AG09319 (cell line): ENCODE measurements at places on chromosomes 5 and 9.

GRCh38 chr5:168603746-168604145, 24.6 kb upstream of the PANK3 start:
- no peak for DNase-seq

DNA sequence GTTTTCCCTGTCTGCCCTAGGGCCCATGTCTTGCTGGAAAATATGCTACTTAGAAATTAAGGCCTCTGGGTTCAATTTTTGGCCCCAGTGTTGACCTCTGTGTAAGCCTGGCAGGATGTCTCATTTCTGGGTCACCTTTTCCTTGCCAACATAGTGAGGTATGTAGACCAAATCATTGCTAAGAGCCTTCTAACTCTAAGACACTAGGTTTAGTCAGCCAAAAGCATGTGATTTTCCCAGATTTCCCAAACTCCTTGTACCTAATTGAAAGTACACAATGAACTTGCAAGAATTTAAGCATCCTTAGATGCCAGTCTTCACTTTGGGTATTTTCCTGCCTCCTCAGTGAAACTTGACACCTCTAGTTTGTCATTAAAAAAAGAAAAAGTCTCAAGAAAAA, 77.0 kb downstream of the GALNT10 start:
- no peak for DNase-seq

- DNase-seq = no peak
These were observed 9.1 kb downstream of the CHMP5 start for GRCh38 chr9:33273972-33274328.

GRCh38 chr9:6761306-6761705, 3.5 kb downstream of the KDM4C start:
- no peak for DNase-seq

- no peak for DNase-seq
These were observed 219.1 kb downstream of the C9orf50 start for GRCh38 chr9:129401623-129402370.

- DNase-seq = no peak
These were observed 15.6 kb upstream of the ADRB2 start for GRCh38 chr5:148810823-148811222.

DNA sequence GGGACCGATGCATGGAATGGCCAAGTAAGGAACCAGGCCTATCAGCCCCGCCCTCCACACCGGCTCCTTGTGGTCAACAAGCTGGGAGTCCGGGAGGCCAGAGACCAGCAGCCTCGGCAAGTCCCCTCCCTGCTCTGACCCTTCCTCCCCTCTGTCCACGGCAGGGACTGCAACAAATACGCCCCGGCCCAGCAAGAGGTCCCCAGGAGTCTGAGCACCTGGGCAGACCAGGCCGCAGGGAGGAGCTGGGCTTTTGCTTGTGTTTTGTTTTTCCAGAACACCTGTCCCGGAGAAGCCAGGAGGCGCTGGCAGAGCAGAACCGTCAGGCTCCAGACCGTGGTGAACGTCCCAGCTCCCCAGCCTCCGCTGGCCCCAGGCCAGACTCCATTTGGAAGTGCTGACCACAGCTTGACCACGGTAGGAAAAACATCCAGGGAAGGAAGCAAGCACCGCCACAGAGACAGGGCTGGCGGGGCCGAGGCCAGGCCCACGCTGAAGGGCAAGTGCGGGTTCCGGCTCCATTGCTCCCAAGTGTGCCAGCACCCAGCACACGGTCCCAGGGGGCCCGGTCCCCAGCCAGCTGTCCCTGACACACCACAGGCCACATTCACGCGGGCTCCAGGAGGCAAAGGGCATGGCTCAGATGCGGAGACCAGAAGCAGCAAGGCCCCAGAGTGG, 56.7 kb downstream of the VAV2 start:
- DNase-seq = no peak

GRCh38 chr9:85117831-85118230, 448.3 kb downstream of the NTRK2 start:
- no peak for DNase-seq

- no peak for DNase-seq
These were observed 154.4 kb downstream of the MAN2A1 start for GRCh38 chr5:109844148-109844547.

- no peak for DNase-seq
These were observed 24.0 kb downstream of the ENC1 start for GRCh38 chr5:74616236-74617146.

DNA sequence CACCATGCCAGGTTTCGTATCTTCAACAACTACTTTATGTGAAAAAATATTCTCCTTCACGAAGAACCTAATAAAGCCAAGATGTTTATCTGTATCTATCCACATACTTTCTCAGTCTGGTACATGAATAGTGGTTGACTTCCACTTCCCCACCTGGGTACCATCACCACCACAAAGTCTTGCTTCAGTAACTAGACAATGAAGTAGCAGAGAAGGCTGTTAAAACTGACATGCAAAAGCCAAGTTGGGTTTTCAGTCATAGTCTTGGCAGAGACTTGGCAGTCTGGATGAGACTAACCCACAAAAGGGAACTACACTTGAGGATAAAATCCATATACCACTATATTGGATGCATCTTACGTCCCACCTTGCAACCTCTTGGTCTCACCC, 5.0 kb downstream of the P4HA2 start:
- DNase-seq = no peak

- DNase-seq = no peak
These were observed 90.8 kb downstream of the LHX2 start for GRCh38 chr9:124102363-124102762.

- DNase-seq = no peak
These were observed 70.7 kb downstream of the ENTREP1 start for GRCh38 chr9:69395718-69396117.

- no peak for DNase-seq
These were observed 10.5 kb upstream of the OLFM1 start for GRCh38 chr9:135076876-135077430.

DNA sequence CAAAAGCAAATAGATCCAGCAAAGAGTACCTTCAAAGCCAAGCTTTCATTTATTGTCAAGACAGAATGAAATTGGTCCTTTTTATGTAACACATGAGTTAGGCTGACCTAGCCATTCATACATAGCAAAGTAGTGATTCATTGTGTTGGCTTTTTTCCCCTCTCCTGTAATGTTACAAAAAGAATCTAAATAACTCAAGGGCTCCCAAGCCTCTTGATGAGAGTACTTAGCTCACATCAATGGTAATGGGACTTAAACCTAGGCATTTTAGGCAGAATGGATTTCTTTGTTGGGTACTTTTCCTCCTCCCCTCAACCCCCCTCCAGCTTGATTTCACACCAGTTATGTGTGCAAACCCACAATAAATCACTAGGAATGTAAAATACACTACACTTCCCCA, 123.7 kb downstream of the EBF1 start:
- no peak for DNase-seq

- no peak for DNase-seq
These were observed 7.2 kb upstream of the LHFPL2 start for GRCh38 chr5:78655746-78656290.

DNA sequence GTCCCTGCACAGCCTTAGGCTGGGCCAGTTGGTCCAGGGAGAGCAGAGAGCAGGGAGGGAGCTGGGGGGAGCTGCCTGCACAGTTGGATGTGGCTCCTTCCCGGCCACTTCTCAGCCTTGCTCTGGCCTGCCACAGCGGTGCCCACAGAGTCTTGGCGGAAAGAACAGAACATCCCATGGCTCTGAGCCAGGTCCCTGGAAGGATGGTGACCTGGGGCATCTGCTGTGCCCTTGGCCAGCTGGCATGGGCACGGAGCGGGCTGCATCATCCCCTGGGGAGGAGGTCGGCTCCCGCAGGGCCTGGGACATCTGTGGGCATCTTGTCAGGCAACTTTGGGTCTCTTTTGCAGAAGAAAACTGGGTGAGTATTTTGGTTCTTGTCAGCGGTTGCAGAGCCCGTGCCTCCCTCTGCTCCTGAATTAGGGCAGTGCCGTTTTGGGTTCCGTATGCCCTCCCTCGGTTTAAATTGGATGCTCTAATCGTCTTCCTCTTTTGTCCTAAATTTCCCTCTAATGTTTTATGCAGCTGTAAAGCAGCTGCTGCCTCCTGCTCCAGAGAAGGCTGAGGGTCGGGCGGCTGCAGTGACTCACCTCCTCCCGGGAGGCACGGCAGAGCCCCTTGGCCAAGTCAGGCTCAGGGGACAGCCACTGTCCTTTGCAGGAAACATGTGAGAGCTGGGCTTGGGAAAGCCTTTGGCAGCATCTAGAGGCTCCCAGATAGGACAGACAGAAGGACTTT, 10.5 kb upstream of the NACC2 start:
- DNase-seq = no peak

DNA sequence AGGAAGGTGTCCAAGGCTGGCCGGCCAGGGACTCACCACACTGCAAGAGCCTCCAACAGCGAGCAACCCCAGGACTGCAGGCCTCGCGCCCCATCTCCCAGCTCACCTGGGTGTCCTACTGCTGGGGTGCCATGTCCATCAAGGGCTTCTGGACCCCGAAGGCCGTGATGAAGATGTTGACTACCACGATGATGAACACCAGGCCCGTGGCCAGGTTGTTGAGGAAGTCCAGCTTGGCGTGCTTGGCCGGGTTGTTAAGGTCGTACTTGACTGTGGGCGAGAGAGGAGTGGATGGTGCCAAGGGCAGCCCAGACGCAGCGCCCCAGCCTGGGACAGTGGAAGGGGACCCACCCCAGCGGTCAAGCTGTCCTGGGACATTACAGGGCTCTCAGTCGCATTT, 9.3 kb downstream of the NINJ1 start:
- no peak for DNase-seq

GRCh38 chr5:140341591-140341990, 4.8 kb downstream of the HBEGF start:
- no peak for DNase-seq

DNA sequence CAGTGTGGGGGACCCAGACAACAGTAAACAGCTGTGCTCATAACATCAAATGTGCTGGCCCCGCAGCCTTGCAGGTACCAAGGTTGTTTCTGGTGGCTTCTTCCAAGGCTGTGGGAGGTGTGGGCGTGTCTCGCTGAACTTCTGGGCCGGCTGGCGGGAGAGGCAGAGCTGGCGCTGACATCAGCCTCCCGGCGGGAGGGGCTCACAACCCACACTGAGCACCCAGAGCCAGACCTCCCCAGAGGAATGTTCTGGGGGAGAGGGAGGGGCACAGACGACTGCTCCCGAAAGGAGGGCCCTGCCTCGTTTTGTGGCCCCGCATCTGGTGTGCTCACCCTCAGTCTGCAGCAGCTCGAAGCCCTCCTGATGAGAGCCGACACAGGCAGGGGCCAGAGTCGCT, 6.9 kb upstream of the SLC12A7 start:
- DNase-seq = no peak

DNA sequence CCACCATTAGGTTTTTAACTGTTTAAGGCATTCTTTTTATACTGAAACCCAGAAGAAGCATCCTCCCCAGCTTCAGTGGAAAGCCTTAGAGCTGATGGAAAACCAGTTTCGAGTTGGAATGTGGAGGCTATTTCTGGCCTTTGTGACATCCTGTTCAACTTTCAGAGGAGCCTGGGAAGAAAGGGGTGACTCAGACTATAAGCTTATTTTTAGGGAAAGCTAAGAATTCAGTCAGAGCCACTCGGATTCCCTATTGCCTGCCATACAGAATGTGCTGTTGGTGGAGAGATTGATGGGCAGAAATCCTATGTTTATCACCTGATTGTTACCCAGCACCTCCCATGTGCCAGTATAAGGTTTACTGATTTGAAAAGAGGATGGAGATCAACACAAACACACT, 19.8 kb downstream of the PALM2AKAP2 start:
- DNase-seq = no peak

- no peak for DNase-seq
These were observed 3.5 kb upstream of the F2RL2 start for GRCh38 chr5:76626738-76627137.

GRCh38 chr9:71509054-71509453, 259.3 kb downstream of the CEMIP2 start:
- no peak for DNase-seq

- no peak for DNase-seq
These were observed 4.4 kb downstream of the ATP10B start for GRCh38 chr5:160847526-160848085.

DNA sequence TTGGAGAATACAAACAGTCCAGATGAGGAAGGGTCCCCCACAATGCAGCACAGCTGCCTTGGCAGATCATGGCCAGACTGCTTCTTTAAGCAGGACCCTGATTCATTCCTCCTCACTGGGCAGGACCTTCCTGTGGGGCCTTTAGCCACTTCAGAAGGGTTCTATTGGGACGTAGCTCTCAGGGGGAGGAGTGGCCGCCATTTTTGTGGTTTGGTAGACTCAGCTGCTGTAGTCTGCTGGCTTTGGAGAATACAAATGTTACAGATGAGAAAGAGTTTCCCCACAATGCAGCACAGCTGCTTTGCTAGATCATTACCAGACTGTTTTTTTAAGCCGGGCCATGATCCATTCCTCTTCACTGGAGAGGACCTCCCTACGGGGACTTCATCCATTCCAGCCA, 57.4 kb downstream of the TMEM38B start:
- no peak for DNase-seq

- no peak for DNase-seq
These were observed 198.1 kb downstream of the SYK start for GRCh38 chr9:90999425-91000397.

DNA sequence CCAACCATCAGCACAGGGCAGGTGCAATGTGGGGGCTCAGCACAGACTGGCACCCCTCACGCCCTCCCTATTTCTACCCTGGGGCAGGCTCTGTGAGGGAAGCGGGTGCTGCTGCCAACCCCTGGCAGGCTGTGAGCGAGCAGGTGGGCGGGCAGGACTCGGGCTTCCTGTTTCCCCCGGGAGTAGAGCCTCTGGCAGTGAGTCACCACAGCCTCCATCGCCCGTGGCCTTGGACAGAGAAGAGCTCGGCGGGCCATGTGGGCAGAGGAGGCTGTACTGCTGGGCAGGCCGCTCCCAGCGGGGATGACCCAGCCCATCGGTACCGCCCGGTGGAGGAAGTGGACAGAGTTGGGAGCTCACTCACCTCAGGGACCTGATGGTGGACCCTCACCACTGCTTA, 16.6 kb downstream of the KCNT1 start:
- no peak for DNase-seq

DNA sequence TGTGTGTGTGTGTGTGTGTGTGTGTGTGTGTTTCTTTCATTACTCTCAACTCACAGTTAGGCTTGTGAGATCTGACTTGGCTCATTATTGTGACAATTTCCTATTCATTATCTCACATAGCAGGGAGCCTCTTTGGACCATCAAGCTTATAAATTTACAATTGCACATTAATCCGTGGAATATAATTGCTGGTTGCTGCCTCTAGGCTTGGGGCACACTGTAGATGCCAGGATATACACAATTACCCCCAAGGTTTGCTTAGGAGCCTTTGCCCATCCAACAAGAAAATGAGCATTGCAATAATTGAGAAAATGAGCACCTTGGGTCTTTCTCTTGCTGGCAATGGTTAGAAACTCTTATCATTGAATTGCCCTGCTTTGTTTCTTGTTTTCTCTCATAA, 161.6 kb upstream of the DMRTA1 start:
- no peak for DNase-seq

GRCh38 chr5:72587661-72588308, 80.6 kb upstream of the ZNF366 start:
- DNase-seq = no peak

DNA sequence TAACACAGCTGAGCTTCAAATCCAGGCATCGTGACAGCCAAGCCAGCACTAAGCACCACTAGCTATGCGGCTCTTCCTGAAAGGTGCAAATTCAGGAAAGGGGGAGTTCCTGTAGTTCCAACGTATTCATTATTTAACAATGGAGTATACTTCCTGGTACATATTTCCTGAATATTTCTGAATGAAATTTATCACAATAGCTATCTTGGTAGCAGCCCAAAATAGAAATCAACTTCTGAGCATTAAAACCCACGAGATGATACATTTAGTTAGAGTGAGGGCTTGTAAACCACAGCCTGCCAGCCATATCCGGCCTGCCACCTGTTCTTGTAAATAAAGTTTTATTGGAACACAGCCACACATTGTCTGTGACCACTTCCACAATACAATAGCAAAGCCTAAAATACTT, 109.7 kb upstream of the RETREG1 start:
- DNase-seq = no peak
